ENCODE measurements at places on chromosomes 1 and 21. TPM values are rescaled to one million over a fixed set of nuclear protein-coding genes. Genes with fewer than 3 reads are reported as not detected.
A peak's percentile ranks its signal among the peaks of the same experiment; 100 is the strongest.

The NECTIN4 gene
- not detected for total RNA-seq

- no peak for DNase-seq
Measured at GRCh38 chr21:37272897-37273296, 5.8 kb upstream of the VPS26C start.

- no peak for DNase-seq
Measured at GRCh38 chr1:174167265-174167803, 8.0 kb downstream of the RABGAP1L start.

DNA sequence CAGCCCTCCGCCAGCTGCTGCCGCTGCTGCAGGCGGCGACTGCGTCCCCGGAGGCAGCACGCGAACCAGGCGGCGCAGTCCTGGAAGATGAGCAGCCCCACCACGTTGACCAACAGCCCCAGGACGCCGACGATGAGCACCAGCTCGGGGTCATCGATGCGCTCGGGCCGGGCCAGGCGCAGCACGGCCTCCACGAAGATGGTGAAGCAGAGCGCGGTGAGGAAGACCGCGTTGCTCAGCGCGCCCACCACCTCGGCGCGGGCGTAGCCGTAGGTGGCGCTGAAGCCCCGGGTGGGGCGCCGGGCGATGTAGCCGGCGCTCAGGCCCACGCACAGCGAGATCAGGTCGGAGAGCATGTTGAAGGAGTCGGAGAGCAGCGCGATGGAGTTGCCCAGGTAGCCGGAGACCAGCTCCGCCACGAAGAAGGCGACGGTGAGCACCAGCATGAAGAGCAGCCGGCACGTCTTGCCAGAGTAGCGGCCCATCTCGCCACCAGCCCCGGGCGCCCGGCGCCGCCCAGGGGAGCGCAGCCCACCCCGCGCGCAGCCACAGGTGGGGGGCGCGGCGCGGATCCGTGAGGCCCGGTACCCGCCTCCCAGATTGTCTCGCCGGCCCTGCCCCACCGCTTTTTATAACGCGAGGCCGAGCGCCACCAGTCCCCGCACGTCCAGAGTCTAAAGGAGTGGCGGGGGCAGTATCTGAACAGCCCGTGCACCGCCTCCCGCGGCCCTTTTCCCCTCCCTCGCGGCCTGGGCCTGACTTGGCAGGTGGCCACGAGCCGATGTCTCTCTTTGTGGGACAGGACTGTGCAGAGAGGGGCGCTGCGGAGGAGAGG lies at the start of gene SLC30A10:
TSS of gene SLC30A10 (minus strand) at position 602 of the 835 bp plus-strand sequence. CDS start at position 485, 117 bp downstream.
- DNase-seq, result peak; percentile 31

- peak; percentile 99 for DNase-seq
Measured at GRCh38 chr1:230084408-230085177, 17.6 kb downstream of the GALNT2 start.

DNA sequence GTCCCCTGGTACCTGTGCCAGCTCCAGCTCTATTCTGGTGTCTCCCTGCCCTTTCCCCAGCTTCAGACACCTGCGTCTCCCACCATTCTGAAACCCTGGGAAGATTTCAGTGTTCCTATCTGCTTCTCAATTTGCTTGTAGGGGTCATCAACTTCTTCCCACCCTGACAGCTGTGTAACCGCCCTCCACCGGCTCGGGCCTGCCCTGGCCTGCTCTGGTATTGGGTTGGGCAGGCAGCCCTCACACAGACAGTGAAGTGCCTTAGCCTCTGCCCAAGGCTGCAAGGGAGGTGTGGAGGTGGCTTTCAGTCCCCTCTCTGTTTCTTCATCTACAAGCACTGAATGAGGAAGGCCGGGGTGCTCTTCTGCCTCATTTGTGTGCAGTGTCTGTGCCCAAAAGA lies 97.2 kb downstream of the LAMC2 start:
- DNase-seq, result no peak

The RAB3B gene
- 2.2 TPM for total RNA-seq

Data from Daoy (cell line).